ENCODE measurements at places on chromosomes 5 and 9. TPM values are rescaled to one million over a fixed set of nuclear protein-coding genes. Genes with fewer than 3 reads are reported as not detected.

DNA sequence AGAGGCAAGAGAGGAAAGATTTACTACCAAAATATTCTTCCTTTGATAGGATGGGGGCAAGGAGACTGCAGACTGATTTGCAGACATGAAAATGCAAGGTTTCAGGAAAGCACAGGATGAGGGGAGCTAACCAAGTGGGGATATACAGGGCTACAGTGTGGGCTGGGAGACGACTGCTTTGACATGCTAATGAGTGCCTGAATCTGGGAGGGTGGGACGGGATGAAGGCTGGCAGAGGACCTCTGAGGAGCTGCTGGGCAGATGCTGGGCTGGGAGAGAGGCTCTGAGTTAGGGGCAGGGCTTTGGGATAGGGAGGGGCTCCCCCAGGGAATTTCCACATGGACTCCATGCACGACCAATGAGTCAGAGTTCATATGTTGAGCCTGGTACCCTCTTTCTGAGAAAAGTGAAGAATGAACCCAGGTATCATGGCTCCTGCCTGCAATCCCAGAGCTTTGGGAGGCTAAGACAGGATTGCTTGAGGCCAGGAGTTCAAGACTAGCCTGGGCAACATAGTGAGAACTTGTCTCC lies 4.9 kb upstream of the CPLX2 start:
- no peak for DNase-seq

DNA sequence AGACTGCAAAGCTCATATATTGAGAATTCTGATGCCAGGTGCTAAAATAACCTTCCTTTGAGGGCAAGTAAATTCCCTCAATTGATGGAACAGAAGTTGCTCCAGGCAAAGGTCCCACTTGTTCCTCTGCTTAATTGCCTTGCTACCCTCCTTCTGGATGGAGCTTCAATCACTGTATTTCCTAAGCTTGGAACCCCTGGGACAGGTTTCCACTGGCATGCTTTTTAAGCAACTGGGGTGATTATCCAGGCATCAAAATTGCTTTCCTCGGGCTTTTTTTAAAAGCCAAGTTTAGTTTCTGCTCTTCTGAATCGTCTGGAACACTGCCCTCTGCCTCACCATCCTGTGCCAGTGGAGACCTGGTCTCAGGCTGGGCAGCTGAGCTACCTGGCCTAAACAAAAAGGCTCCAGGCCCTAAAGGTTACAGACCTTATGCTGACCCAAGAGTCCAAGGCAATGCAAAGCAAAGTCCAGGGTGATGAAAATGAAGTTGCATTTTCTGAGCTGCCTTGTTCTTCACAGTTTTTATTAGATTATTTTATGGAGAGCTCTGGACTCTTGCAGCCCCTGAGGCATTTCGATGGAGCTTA lies 167.9 kb upstream of the CD180 start:
- DNase-seq: no peak

DNA sequence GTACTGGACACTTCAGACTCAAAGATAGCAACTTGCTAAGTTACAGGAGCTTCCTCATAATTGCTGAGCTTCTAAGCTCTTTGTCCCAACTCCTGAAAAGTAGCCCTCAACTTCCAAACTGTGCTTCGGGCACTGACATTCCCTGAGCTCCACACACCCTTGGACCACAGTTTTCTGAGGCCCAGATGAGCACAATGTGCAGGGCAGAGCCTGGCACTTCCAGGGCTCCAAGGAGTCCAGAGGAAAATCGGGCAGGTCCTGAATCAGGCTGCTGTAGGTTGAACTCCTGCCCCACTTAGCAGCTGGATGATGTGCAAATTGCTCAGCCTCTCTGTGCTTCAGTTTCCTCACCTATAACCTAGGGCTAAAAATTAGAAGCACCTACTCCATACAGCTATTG lies 54.6 kb upstream of the KCNIP1 start:
- DNase-seq: no peak

DNA sequence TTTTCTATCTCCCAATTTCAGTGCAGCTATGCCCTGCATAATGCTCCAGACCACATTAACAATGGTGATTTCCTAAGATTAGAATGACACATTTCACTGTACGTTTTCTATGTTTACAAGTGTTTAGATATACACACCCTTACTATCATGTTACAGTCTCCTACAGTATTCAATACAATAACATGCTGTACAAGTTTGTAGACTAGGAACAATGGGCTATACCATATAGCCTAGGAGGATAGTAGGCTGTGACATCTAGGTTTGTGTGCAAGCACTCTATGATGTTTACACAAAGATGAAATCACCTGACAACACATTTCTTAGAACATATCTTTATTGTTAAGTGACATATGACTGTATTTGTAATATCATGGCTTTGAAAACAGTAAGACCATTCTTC lies 1435.6 kb upstream of the NUDT12 start:
- no peak for DNase-seq

DNA sequence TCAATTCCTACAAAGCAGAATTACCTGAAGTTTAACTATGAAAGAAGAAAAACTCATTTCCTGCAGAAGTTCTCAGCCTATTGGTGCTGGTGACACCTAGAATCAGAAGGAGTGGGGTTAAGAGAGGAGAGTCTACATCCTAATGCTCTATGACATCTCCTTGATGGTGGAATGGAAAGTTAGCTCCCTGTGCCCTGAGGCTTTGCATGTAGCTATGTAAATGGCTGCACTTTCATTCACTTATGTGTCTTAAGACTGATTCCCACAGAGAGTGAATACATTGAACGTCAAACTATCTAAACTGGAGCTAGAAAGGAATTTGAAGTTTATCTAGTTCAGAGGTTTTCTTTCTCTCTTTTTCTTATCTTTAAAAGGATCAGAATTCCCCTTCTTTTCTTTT lies 52.1 kb upstream of the ADRB2 start:
- DNase-seq: no peak

DNA sequence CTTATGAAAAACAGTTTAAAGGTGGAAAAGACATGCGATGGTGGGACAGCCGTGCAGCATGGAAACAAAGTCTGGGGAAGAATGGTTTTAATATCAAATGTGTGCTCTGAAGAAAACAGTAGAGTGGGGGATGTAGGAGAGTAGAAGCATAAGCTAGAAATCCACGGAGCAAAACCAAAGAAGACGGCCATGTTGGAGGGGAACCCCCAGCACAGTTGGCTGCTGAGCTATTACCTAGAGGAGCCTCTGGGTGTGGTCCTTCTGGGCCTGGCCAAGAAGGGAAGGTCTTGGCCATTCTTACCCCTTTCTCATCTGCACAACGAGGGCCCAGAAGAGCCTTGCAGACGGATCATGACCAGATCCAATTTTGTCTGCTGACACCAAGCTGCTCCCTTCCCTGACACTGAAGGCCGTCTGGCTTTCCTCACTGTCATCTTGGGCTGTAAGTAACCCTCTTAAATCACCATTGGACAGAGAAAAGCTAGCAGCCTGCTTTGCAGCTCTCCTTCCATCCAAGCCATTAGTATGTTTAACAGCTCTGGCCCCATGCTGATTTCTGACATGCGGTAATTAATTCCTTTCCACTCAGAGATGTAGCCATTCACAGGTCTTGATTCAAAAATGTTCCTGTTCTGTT lies 189.5 kb downstream of the SEC61B start:
- no peak for DNase-seq

GRCh38 chr9:132211570-132211969 lies 49.7 kb downstream of the NTNG2 start:
- DNase-seq: no peak

- no peak for DNase-seq
These were observed 216.5 kb upstream of the DMRT1 start for GRCh38 chr9:624935-625500.

- no peak for DNase-seq
These were observed 71.3 kb downstream of the PTPN3 start for GRCh38 chr9:109426626-109427402.

- DNase-seq: no peak
These were observed 8.2 kb downstream of the RAPGEF1 start for GRCh38 chr9:131731644-131732043.

DNA sequence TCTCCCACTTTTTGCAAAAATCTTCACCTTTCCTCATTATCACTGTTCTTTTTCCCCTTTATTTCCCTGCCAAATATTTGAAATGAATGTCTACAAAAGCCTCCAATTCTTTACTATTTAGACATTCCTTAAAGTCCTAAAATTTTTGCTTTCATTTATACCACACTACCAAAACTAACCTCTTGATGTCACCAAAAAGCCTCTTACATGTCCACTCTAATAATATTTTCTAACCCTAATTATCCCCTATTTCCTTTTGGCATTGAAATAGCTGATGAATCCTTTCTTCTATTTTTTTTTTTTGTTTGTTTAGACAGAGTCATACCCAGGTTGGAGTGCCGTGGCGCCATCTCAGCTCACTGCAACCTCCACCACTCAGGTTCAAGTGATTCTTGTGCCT lies 32.3 kb upstream of the NRG2 start:
- no peak for DNase-seq

DNA sequence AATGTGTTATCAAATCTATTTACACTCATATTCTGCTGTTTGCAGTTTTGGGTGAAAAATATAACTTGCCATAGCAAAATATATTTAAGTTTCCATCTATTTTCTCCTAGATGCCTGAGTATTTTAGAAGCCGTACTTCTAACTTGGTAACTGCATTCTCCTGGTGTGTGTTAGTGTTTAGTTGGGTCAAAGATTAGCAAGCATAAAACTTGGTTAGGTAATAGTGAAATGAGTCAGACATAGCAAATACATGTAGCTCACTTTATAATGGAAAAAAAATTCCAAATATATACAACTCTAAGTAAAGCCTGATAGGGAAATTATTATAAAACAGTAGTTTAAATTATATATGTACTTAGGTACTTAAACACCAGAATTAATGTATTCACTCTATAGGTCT lies 640.7 kb upstream of the ST8SIA4 start:
- no peak for DNase-seq

DNA sequence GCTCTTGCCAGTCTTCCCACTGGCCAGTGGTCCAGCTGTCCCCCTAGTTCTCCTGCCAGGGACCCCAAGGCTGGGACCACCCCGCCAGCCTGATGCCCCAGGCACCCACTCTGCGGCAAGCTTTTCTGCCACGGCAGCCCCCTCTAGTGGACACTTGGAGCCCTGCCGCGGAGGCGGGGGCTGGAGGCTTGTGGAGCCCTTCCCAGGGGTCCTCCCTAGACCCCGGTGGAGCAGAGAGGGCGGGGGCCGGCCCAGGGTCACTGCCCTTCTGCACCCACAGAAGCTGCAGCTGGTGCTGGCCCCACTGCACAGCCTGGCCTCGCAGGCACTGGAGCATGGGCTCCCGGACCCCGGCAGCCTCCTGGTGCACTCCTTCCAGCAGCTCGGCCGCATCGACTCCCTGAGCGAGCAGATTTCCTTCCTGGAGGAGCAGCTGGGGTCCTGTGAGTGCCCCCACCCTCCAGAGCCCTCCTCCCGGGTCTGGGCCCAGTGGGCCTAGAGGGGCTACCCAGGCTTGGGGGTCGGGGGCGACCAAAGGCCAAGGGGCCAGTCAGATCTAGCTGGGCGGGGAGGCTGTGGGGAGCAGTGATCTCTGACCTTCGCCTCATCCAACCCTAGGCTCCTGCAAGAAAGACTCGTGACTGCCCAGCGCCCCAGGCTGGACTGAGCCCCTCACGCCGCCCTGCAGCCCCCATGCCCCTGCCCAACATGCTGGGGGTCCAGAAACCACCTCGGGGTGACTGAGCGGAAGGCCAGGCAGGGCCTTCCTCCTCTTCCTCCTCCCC lies 9.1 kb downstream of the EGFL7 start:
- no peak for DNase-seq

GRCh38 chr5:173627860-173628392 lies 11.5 kb upstream of the BOD1 start:
- DNase-seq: no peak

DNA sequence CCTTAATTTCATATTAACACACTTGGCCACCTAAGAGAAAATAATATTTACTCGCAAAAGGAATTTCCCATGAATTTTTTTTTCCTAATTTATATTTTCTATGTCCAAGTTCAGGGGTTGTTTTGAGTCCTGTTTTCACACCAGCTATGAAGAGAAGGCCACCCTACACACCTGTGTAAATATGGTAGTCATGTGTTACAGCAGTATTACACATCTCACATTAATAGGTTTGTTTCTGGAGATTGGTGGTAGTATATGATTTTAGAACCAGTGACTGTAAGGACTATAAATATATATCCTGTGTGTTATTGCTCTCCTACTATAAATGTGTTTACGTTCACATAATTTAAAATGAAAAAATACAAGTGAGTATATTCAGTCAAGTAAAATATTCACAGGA lies 147.5 kb downstream of the PAM start:
- no peak for DNase-seq

DNA sequence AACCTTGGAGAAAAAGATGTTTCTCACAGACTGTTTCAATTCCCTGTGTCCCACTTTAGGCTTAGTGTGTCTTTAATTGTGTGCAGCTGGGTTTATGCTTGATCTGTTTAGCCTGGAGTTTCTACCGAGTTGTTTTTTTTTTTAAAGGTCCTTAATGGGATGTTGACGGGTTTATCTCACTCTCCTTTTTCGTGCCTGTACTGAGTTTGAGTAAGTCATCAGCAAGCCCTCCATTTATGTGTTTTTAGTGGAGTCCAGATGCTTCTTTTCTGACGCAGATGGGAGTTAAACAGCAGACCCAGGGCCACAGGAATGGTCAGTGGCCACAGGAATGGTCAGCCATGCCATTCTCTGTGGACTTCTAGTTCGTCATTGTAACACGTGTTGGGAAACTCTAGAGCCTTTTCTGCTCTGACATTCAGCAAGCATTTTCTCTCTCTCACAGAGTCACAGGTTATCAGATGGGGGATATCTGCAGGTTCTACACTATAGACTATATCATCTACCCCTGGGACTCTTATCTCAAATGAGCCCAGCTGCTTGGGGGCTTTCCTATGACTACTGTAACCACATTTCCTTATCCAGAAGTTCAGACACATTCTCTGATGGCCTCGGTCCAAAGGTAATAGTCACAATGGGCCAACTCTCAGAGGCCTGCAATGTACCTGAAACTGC lies 190.5 kb downstream of the TTLL11 start:
- no peak for DNase-seq

DNA sequence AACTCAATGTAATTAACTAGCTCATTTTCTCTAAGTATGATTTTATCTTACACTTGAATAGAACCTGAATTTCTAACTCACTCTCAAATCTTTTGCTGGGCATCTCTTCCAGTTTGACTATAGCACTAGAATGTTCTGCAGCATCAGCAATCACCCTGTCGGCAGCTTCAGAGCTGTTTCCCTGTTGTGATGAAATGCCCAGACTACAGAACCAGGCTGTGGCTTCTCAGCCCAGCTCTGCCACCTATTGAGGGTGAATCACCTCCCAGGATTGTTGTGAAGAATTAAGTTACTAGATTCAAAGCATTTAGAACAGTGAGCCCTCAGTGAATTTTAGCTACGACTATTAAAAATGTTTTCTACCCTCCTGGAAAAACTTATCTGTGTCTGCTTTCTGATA lies 90.4 kb upstream of the ANKRD55 start:
- DNase-seq: no peak

GRCh38 chr9:563200-563599 lies 278.3 kb upstream of the DMRT1 start:
- no peak for DNase-seq

GRCh38 chr9:82410306-82410705 lies 421.7 kb downstream of the SPATA31D1 start:
- no peak for DNase-seq

Gene NUTM2G
- total RNA-seq: not detected

Gene PCDHGA11
- 0.94 TPM for total RNA-seq

Gene HAVCR2
- total RNA-seq: 1.6 TPM

Gene ACER2
- total RNA-seq: 1.3 TPM

Gene HTR1A
- total RNA-seq: not detected

Gene BAAT
- total RNA-seq: 0.15 TPM

Gene AGXT2
- total RNA-seq: not detected

Gene SLC25A2
- 0.32 TPM for total RNA-seq

Gene PIP5K1B
- 1.9 TPM for total RNA-seq

All from psoas muscle (tissue), 8 donors.